Femur (tissue), 1 donor: ENCODE measurements at places on chromosomes 6 and 20.

- DNase-seq, result no peak
Observed at GRCh38 chr6:86558318-86558717, 379.0 kb upstream of the HTR1E start.

DNA sequence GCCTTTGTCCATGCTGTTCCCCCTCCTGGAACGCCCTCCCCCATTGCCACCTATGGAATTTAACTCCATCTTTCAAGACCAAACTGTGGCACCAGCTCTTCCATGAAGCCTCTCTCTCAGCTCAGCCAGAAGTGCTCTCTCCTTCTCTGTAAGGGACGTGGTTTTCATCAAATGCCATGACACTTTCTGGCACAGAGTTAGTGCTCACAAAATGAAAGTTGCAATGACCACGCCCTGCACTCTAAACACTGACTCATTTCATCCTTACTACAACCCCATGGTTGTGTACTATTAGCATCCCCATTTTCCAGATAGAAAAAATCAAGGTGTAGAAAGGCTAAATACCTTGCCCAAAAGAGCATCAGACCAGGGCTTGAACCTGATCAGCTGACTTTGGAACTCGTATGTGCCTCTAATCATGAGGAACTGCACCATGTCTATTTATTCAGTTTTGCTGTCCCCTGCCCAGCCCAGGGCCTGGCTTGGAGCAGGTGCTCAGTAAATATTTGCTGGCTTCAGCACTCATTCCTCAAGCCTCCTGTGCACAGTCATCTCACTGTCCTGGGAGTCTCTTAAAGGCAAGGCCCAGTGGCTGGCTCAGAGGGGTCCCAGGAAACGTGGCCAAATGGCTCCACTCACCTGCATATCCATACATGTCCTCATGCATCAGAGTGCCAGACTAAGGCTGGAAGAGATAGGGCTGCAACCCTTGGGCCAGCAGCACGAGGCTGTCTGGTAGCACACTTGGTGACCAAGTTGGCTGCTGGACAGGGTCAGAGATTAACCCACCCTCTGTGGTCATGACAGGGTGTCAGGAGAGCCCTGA, 77.9 kb downstream of the MRPL14 start:
- no peak for DNase-seq

DNA sequence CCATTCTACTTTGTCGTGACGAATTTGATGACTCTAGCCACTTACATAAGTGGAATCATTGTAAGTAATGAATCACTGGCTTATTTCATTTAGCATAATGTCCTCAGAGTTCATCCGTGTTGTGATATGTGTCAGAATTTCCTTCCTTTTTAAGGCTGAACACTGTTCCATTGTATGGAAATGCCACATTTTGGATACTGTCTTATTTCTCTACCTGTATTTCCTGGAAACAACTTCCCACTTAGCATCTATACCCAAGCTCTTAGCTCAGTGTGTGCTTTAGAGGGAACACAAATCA, 28.8 kb upstream of the GGTLC1 start:
- no peak for DNase-seq

DNA sequence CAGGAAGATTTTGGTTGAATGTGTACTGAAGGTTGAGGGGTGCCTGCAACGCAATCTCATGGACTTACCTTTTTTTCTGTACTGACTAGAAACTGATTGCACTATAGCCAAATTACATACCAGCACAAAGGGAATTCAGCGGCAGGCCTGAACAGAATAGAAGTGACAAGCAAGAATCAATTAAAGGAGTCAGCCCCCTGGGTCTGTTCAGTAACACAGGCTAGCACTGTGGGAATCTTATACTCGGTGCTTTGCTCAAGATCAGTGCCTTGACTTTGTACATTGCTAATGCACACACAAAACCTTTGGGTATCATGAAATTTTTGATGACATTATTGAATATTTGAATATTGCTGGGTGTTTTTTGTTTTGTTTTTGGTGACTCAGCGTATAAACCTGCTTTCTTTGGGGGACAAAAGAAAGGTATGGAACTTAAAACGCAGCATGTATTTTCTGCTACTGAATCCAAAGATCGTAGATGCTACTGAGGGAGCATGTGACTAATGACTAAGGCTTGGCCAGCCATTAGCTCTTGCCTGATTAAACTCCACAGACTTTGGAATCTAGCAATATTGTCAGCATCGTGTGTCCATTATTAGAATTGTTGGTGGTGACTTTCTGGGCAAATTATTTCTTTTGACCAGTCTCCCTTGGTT, 236.6 kb downstream of the ARID1B start:
- no peak for DNase-seq

- no peak for DNase-seq
Observed at GRCh38 chr20:44204832-44205215, 5.7 kb downstream of the OSER1 start.

DNA sequence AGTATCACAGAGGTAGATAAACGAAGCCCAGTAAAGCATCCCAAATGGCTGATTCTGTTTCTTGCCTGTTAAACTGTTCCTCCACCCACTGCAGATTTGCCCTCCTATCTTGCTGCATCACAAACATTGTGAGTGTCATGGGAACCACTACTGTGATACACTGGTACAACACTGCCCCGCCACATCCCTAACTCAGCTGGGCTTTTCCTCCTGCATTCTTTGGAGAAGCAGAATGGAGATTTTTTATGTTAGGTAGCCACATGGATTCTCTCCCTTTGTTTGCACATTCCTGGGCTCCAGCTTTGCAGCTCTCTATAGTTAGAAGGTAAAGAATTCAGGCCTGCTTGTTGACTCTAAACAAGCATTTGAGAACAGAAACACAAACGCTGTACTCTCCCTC, 234.1 kb downstream of the TMEM242 start:
- no peak for DNase-seq
